Nephron progenitor cell (in vitro differentiated cells): ENCODE measurements at places on chromosomes 2 and 18.

DNA sequence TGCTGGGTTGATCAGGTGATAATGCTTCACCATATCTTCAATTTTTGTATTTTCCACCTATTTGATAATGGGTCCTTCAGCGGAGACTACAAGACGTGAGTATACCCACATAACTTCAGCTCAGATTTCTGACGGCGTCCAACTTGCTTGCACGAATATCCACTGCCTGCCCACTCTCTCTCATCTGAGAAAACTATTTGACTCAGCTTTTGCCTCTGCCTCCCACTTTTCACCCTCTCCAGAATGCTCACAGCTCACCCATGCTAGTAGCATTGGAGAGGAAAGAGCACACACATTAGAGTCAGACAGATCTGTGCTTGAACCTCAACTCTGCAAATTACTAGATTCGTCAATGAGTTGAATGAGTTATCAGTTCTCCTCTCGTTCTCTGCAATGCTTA lies 166.8 kb downstream of the BCL2 start:
- no peak for DNase-seq

DNA sequence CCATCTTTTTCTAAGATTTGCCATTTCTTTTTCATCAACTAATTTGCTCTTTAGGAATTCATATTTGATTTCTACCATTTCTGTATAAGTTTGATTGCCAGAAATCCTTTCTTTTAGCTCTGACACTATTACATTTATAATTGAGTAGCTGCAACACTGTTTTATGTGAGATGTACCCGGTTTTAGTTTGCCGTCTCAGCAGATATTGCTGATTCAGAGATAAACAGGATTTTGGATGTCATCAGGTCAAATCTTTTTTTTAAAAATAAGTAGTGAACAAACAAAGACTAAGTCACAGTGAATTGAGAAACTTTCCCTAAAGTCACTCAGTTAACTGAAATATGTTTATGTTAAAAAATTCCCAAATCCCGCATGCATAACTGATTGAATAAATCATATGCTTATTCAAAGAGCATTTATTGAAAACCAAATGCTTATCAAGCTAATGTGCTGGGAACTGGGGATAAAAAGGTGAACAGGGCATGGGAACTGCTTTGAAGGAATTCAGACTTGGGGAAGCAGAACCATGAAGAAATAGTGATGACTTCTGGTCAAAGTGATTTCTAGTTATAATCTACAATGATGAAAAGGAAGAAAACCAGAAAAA lies 19.5 kb upstream of the CCDC102B start:
- DNase-seq: no peak

- DNase-seq: no peak
These were observed 59.7 kb downstream of the CIB4 start for GRCh38 chr2:26581266-26581990.

- no peak for DNase-seq
These were observed 40.6 kb downstream of the TMEM87B start for GRCh38 chr2:112095681-112096080.

GRCh38 chr2:100796499-100797100 lies 23.3 kb upstream of the NPAS2 start:
- no peak for DNase-seq

DNA sequence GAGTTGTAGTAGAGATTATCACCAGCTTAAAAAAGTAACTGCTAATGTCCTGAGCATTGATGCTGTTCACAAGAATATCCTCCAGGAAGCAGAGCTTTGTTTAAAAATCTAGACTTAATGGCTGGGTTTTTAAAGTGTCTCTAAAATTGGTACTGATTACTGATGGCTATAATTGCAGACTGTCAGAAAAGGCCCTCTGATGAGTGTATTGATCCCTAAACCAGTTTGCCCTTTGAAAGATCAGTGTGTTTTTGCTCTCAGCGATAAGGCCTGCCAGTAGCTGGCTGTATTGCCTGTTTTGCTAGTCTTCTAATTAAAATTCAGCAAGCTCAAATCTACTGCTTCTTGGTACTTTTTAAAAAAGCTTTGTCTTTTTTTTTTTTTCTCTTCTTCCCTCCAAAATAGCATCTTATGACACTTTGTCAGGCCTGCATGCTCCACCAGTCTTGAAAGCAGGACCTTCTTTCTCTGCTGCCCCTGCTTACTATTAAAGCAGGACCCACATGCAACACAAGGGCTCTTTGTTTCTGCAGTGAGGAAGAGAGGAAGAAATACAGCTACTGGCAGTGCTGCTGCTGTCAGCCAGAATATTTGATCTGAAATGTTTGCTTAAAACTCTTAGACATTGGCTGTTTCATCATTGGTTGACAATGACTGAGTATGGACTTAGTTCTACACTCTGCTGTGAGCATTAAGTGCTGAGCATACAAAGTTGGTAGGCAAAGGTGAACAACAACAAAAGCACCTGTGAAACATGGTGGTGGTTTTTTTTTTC lies 1.8 kb downstream of the SEC11C start:
- no peak for DNase-seq

DNA sequence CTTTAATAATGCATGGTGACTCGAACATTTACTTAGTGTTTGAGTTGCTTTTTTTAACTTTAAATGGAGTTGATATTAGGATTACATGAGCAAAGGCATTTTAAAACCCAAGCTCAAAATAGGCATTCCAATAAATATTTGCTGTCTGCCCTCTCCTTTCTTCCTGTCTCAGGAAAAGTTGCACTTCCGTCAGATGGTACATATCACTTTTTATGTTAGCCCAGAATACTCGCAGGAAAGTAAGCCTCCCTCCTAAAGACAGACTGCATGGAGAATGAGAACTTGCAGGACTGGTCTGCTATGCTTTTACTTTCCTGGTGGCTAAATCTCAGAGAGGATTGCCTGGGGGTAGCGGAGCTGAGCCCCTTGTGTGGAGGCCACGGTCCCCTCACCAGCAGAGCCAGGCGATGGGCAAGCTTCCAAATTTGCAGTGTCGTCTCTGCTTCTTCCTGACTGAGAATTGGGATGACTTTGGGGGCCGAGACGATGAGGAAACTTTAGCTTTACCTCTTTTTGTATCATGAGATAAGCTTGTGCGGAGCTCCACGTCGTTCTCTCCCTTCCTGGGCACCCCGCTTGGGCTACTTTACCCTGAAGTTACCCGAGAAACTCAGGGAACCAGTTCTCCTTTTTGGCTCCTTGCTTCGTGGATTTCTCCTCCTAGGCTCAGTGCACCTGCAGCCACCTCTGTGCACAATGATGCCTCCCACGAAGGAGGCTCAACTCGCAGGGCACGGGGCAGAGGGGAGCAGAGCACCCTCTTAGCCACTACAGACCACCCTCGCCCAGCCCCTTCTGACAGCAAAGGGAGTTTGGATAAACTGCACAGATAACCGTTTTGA lies 223.3 kb downstream of the SH3RF3 start:
- no peak for DNase-seq

GRCh38 chr2:21567395-21567794 lies 443.6 kb downstream of the TDRD15 start:
- no peak for DNase-seq

DNA sequence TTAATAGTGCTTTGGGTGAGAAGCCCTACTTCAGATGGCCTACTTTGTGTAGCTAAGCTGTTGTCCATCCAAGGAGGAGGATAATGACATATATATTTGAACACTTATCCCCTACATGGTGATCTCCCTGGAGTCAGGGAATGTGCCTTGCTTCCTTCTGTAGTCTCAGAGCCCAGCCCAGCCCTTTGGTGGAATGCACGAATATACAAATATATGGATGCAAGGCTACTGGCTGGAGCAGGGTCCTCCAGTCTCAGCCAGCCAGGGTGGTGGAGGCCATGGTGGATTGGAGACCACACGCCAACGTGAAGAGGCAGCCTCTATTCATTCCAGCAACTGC lies 150.6 kb upstream of the RIOK3 start:
- DNase-seq: no peak

DNA sequence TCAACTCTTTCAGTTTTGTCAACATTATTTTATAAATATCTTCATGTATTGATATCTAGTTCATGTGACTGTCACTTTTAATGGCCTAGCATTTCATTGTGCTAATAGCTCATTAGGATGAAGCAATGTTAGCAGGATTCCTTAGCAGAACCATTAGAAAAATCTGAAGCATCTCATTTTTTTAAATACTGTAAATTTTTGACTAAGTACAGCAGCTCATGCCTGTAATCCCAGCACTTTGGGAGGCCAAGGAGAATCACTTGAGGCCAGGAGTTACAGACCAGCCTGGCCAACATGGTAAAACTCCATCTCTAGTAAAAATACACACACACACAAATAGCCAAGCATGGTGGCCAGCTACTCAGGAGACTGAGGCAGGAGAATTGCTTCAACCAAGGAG lies 15.6 kb upstream of the ANTXR1 start:
- no peak for DNase-seq

DNA sequence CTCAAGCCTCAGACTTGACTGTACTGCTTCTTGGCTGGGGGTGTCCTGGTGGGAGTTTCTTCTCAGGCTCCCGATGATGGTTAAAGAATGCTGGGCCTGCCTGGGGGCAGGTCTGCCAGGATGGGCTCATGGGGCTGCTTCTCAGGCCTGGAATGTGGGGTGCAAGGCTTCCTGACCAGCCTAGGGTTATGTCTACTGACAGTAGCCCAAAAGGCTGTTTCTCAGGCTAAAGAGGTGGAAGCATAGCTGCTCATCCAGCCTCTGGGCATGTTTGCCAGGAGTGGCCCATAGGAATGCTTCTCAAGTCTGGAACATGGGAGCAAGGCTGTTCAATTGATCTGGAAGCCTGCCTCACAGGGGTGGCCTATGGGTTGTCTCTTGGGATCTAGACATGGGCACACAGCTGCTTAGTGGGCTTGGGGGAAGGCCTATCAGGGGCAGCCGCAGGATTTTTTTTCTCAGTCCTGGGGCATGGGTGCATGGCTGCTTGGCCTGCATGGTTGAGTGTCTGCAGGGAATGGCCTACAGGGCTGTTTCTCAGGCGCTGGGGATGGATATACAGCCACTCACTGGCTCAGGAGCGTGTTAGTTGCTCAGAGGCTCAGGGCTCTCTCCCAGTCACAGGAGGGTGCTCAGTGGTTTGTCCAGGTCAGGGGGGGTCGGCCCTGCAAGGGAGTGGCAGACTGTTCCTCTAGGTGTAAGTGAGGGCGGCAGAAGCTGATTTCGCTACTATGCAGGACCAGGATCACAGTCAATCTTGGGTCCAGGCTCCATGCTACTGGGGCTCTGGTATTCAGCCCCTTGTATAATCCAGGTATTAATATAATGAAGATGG lies 617.3 kb upstream of the REG3G start:
- no peak for DNase-seq

DNA sequence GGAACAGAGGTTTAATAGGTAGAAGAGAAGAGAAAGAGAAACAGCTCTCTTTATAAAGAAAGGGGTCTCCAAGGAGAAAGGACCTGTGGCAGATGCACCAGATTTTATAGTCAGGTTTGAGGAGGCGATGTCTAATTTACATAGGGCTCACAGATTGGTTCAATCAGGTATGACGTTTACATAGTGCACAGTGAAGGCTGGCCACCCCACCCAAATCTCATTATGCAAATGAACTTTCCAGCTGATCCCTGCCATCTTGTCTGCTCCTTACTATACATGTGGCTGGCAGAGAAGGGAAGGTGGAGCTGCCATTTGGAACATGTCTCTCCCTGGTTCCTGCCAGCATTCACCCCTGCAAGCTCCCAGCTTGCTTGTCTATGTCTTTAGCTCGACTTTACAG lies 557.8 kb downstream of the SUCLG1 start:
- no peak for DNase-seq

DNA sequence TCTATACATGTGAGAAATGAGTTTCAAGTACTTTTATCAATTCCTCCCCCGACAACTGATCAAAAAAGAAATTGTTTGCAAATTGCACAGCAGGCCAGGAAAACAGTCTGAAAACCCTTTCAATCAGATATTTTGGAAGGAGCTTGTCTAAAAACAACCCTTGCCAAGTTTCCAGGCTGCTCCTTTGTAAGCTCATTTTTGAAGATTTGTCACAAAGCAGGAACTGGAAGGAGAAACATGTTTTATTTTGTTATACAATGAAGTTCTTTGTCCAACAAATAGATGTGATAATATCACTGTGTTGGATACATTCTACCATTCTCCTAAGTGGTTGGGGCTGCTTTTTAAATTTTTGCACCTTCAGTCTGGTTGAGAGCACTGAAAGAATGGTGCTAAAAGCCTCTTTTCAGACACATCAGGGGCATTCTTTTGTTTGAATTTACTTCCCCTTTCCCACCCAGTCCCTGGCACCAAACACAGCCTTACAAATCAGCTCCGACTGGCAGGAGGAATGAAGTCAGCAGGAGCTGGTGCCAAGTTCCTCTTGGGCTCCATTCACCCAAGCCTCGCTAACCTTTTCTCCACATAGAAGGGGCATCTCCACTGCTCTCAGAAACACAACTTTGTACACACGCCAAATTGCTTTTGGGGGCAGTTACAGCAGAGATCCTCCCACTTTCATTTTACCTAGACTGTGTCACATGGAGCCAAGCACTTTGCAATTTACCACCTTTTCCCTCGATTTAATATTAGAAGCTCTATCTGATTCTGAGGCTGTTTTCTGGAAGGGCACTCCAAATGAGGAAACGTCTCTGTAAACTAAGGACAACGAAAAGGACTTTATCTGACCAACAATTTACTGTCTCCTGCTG lies 88.0 kb downstream of the C1D start:
- no peak for DNase-seq

DNA sequence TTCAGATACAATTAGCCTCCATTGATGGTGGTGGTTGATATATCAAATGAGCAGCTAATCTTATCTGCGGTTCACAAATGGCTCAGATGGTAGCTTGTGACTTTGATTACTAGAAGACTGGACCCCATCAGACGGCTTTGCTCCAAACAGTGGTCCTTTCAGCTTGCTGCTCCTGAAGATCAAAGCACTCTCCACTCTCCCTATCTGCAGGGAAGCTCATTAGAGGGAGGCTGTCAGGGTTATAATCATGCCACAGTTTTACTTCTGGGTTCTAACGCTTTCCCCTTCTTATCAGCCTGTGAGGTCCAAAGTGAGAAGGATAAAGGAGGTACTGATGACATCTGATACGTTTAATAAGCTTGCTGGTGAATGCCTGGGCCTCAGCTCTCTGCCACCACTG lies 247.1 kb upstream of the NT5C1B start:
- DNase-seq: no peak

- DNase-seq: no peak
These were observed 23.9 kb downstream of the CFAP65 start for GRCh38 chr2:219017201-219017931.

DNA sequence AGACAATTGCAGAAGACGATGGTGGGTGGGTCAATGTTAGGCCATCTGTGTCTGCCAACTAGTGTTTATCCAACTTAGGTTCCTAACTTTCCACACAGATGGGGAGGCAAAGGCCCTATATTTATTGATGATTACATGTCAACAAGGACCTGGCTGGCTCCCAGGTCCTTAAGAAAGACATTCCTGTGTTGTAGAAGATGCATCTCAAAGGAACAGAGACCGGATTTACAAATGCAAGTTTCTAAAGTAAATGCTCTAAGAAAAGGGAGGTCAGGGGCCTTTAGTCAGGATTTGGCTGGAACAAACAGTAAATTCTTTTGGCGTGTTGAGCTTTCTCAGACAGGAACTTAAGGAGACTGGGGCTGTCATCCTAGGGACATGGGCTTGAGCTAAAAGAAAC lies 175.0 kb downstream of the SH3BP4 start:
- no peak for DNase-seq
